ENCODE measurements at places on chromosomes 7 and 10.

GRCh38 chr10:116787053-116787659 lies 44.8 kb upstream of the HSPA12A start:
- no peak for DNase-seq

DNA sequence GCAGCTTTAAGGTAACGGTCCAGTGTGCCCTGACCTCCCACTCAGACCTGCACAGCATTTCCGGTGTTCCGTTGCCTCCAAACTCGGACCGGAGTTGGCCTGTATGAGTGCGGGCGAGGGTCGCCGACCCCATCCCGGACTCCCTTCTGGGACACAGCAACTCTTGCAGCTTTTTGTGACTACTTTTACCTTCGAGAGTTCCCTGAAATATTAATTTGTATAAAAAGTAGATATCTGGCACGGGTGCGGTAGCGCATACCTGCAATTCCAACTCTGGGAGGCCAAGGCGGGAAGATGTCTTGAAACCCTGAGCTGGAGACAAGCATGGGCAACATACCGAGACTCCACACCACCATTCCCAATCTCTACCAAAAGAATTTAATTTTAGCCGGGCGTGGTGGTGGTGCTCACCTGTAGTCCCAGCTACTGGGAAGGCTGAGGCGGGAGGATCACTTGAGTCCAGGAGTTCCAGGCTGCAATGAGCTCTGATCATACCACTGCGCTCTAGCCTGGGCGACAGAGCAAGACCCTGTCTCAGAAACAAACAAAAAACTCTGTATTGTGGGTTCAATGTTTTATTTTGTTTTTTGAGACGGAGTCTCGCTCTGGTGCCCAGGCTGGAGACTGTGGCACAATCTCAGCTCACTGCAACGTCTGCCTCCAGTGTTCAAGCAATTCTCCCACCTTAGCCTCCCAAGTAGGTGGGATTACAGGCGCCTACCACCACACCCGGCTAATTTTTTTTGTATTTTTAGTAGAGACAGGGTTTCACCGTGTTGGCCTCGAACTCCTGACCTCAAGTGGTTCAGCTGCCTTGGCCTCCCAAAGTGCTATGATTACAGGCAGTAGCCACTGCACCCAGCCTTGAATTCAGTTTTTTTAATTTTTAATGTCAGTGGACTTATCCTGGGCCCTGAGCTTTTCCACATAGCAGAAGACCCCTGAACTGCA lies 1.1 kb upstream of the PPP1R35 start:
- DNase-seq: no peak

GRCh38 chr7:22607180-22607579 lies 107.2 kb upstream of the STEAP1B start:
- DNase-seq: peak; percentile 45

- DNase-seq: no peak
These were observed 1.1 kb upstream of the TNKS2 start for GRCh38 chr10:91797048-91797690.

DNA sequence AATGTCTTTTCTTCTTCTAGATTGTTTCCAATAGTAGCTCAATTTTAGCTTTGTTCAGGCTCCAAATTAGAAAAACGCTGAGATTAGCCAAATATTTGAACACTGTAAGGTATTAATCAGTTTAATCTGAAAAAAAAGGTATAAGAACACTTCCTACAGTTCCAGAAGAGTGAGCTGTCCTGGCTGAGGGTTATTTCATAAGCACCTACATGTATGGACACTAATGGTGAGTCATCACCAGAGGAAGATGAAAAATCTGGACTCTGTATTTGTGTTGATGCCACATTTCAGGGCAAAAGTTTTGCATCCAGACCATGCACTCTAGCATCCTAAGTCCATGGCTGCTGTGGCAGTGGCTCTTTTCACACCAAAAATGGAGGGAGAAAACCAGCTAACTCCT lies 189.5 kb downstream of the ANKRD30A start:
- DNase-seq: no peak

DNA sequence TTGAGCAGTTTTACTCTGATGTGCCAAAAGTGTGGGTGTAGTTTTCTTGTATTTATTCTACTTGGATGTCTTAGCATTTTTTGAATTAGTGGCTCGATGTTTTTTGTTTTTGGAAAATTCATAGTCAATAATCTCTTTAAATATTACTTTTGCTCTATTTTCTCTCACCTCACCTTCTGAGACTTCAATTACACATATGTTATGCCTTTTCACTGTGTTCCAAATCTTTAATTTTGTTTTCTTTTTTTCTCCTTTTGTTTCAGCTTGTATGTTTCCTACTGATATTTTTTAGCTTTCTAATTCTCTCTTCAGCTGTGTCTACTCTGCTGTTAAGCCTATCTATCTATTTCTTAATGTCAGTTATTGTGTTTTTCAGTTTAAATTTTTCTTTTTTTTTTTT lies 69.5 kb downstream of the ZNF503 start:
- no peak for DNase-seq
